Activated naive CD8-positive, alpha-beta T cell treated with anti-CD3 and anti-CD28 coated beads, Interleukin-2, amount 10 ng/mL, durations not matched to agents 7 days and 5 days (primary cell): ENCODE measurements at places on chromosomes 3 and 15. TPM values are rescaled to one million over a fixed set of nuclear protein-coding genes. Genes with fewer than 3 reads are reported as not detected.

NPAP1 gene
- total RNA-seq: not detected

ITGB5 gene
- total RNA-seq: 3.7 TPM

TUBGCP4 gene
- total RNA-seq: 33.4 TPM

ANKRD63 gene
- not detected for total RNA-seq

NRG4 gene
- total RNA-seq: not detected

DUOX2 gene
- total RNA-seq: not detected

ARPIN gene
- 0.06 TPM for total RNA-seq

RNU5B-1 gene
- total RNA-seq: 27.2 TPM
